ENCODE measurements at places on chromosomes 6 and 20. TPM values are rescaled to one million over a fixed set of nuclear protein-coding genes. Genes with fewer than 3 reads are reported as not detected.

DNA sequence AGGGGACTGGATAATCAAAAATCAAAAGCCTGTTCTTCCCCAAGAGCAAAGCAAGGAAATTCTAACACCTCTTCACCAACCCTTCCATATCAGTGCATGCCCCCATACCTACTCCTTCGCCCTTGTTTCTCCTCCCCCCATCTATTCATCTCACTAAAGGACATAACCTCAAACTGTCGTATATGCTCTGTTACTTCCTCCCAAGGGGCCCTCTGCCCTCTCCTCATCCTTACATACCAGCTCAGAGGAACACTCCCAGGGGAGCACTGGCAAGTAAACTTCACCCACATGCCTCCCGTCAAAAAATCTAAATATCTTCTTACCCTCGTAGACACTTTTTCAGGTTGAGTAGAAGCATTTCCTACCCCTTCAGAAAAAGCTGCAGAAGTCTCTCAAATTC, 9.4 kb upstream of the ADTRP start:
- H3K36me3 ChIP-seq = no peaks in the 10 kb centered on the region
- peaks cover 3% of the 10 kb centered on the region for H3K4me1 ChIP-seq
- DNase-seq = no peak
- no peak overlapping the region for H3K4me3 ChIP-seq
- no peaks in the 10 kb centered on the region for H3K27me3 ChIP-seq
- H3K27ac ChIP-seq = no peak overlapping the region

GRCh38 chr6:36298027-36298426, 28.2 kb downstream of the PNPLA1 start:
- H3K4me3 ChIP-seq = no peak overlapping the region
- no peaks in the 10 kb centered on the region for H3K36me3 ChIP-seq
- H3K4me1 ChIP-seq = peaks cover 4% of the 10 kb centered on the region
- no peak overlapping the region for H3K27ac ChIP-seq

GRCh38 chr6:139520321-139520768, 145.9 kb upstream of the CITED2 start:
- H3K27ac ChIP-seq = no peak overlapping the region
- no peaks in the 10 kb centered on the region for H3K36me3 ChIP-seq
- no peak overlapping the region for H3K4me3 ChIP-seq
- H3K27me3 ChIP-seq = no peaks in the 10 kb centered on the region

PFDN4 gene
- 135 TPM for total RNA-seq

NKX2-4 gene
- 21.4 TPM for total RNA-seq

CSNK2B gene
- 270 TPM for total RNA-seq

Data from SJSA1 (cell line).